Stimulated activated naive CD8-positive, alpha-beta T cell treated with anti-CD3 and anti-CD28 coated beads, Interleukin-15, Interleukin-2, amounts not matched to agents 100 U/mL and 50 U/mL, for 24 hours (primary cell): ENCODE measurements at places on chromosomes 2 and 18.

DNA sequence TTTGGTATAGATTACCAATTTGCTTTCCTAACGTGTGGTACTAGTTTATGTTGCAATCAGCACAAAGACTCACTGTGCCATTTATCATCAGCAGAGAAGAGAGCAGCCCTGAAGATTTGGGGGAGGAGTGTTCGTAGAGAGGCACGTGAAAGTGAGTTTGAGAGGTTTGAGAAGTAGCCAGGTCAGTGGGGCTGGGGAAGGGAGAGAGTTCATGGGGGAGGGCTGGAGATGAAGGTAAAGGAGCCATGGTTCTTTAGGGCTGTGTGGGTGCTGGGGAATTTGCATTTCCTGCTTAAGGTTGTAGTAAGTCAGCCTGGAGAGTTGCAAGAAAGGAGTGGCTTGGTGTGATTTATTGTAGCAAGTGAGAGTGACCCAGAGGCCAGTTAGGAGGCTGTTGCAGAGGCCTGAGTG, 172.1 kb downstream of the NEDD4L start:
- DNase-seq: no peak

DNA sequence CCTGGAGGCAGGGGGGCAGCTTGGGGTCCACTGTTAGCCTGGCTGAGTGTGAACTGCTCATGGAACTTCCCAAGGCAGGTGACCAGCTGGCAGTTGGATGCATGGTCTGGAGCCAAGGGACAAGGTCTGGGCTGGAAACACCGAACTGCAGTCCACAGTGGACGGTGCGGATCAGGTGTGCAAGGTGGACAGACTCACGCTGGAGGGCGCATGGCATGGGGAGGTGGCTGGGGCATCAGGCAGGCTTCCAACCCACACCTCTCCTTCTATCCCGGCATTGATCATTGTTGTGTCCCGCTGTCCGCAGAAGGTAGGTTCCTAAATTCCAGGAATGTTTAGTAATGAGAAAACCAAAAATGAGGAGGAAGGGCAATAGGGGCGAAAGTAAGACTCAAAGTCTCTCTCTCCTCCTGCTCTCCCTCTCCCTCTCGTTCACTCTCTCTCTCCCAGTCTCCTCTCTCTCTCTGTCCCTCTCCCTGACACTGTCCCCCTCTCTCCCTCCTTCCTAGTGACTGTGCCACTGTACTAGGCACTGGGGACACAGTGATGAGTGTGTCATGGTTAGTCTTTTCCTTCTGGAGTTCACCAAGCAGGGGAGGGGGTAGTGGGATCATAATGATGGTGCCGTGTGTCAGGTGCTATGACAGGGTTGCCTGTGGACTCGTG, 30.3 kb upstream of the LPIN1 start:
- no peak for DNase-seq

DNA sequence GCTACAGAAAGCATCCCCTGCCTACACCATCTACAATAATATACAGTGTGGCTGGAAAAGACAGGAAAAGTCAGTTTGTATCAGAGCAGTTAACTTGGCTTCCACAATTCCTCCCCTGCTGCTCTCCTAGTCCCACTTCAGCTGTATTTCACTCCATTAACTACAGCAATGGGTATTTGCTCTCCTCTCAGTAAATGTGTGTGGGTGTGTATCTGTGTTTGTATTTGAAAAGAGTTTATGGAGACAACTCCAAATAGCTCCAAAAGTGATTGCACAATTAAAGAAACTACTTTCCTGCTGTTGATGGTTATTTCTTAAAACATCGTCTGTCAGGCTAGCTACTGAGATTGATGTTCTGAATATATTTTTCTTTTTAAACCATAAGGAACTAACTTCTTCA, 333.7 kb upstream of the FIGN start:
- no peak for DNase-seq

DNA sequence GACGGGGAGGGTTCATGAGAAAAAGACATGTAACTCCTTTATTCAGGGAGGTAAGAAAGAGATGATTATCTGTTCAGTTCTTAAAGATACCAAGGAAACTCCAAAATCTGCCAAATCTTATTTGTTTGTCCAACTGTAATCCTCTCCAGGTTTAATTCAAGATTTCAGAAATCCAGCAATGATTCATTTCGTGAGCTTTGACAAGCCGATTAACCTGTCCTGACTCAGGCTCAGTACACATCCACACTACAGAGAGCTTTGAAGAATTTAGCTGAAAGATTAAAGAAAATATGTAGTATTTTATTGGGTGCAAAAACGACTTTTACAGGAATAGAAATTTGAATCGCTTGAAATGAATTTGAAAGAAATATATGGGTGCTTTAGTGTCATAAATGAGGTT, 1.1 kb downstream of the SPAG16 start:
- DNase-seq: no peak

DNA sequence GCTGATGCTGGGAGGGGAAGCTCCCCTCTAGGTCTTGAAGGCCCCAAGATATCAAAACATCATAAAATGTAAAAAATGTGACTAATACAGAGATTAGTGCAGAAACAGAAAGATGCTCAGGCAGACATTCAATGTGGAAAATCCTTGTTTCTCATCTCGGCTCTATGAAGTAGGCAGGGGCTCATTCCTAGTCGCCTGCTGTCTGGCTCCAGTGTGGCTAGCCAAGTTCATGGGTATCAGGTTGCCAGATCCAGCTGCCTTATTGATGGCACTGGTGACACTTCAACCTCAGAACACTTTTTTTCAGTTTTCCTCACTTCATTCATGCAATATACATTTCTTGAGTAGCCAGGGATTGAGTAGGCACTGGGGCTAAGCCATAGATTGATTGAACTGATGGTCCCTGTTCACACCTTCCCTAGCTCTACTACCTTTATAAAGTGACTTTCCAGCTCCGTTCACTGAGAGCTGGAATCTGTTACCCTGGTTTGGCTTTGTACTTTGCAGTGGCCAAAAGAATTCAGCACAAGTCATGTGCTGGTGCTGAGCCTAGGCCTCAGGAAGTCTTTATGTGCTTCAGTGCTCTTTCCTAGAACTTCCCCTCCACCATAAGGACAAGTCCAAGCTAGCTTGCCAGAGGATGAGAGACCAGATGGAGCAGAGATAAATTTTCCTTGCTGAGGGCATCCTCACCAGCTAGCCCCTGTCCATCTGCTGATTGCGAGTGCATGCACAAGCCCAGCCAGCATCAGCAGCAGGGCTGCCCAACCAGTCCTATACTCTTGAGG, 373.6 kb upstream of the ST6GAL2 start:
- no peak for DNase-seq

DNA sequence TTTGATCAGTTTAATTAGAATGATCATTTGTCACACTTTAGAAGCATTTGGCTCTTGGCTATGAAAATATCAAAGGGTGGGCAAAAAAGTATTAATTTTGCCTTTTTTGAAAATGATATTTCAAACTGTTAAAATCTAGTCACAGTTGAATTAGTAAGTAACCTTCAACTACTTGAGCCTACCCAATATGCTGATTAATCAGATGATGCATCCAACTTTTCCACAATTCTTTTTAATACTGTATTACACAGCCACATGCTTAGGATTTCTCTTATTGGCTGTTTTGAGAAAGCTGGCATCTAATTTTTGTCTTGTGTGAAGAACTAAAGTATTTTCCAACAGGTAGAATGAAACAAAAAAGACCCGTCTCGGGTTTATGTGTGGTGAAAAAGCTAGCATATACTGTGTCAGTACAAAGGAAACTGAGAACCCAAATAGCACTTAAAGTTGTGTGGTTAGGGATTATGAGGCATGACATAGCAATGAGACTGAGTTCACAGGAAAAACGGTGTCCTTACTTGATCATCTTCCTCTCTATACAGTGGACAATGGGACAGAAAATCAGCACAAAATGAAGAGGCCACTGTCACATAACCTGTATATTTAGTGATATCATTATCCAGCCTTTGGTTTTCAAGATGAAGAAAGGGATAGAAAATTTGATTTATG, 11.7 kb downstream of the OSBPL6 start:
- DNase-seq: no peak

DNA sequence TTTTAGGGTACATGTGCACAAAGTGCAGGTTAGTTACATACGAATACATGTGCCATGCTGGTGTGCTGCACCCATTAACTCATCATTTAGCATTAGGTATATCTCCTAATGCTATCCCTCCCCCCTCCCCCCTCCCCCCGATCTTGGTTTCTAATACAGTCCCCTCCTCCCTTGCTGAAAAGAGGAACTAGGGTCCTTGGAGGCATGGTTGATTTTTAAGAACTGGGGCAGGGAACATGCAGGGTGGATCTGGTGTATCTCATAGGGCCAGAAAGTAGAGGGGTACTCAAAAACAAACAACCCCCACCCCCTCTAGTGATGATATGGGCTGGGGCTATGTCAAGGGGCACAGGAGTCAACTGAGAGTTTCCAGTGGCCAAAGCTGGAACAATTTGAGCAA, 153.4 kb downstream of the UBR3 start:
- DNase-seq: no peak

GRCh38 chr2:216406826-216407225, 5.5 kb upstream of the SMARCAL1 start:
- no peak for DNase-seq

DNA sequence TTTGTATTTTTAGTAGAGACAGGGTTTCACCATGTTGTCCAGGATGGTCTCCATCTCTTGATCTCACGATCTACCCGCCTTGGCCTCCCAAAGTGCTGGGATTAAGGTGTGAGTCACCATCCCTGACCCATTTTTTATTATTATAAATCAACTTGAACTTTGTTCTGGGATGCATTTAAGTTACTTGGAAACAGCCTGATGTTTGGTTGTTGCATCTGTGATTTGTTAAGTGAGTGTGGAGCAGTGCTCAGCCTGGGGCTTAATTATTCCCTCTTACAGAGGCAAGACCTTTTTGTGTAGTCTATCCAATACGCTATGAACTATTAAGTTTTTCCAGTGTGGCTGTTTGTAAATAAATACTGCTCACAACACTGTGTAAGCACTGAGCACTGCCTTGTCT, 32.6 kb downstream of the MTA3 start:
- DNase-seq: no peak

- no peak for DNase-seq
Measured at GRCh38 chr2:116057538-116057937, 1615.1 kb downstream of the DPP10 start.

DNA sequence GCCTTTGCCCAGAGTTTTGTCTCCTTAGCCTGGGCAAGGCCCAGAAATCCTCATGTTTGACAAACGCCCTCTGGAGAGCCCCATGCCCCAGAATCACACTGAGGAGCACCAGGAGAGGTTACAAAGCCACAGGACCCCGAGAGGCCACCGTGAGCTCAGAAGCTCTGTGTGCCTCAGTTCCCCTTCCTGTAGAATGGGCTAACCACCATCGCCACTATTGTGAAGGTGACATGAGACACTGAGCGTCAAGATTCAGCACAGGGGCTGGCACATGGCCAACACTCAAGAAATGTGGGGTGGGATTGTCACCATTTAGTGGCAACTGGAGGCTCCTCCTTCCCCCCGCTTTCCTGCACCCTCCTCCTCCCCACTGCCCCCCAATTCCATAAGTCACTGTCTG, 1.2 kb upstream of the NMUR1 start:
- DNase-seq: no peak

GRCh38 chr2:111712940-111713515, 171.0 kb downstream of the ANAPC1 start:
- DNase-seq: no peak

DNA sequence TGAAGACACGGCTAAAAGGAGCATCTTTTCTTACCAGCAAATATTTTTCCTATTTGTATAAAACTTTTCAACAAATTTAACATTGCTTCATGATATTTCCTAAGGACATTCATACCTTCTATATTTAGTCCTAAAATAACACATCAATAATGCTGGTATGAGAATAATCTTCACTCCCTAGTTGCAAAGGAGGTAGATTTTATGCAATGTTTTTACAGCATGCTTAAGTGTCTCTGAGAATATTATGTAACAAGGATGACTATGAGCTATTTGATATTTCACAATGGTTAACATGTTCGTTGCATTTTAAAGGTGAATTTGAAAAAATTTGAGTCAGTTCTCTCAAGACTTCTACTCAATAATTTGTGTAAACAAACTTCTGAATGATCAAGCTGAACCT, 506.7 kb downstream of the NUP35 start:
- DNase-seq: no peak

GRCh38 chr2:201441409-201441808, 9.8 kb downstream of the TRAK2 start:
- no peak for DNase-seq

DNA sequence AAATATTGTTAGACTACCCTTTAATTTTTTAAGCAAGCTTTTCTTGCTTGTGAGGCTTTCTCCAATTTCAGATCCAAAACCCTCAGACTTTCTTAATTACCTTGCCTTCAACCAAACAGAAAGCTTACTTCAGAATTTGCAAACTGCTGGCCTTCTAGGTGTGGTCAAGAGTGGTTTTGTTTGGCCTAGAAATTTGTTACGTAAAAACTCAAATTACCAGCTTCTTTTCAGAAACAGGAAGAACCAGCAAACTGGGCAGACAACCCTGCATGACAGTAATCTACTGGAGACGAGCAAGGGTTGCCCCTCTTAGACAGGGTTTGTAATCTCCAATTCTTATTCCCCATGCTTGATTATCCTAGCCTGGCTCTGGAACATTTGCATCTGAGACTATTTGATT, 27.1 kb downstream of the SRBD1 start:
- no peak for DNase-seq

- DNase-seq: no peak
Measured at GRCh38 chr18:10322004-10322403, 132.4 kb upstream of the APCDD1 start.

GRCh38 chr2:16094811-16095210, 154.5 kb downstream of the MYCN start:
- no peak for DNase-seq

- no peak for DNase-seq
Measured at GRCh38 chr18:55064760-55065159, 105.5 kb upstream of the CCDC68 start.

GRCh38 chr2:235603659-235604058, 109.8 kb downstream of the AGAP1 start:
- no peak for DNase-seq

GRCh38 chr2:215751200-215751910, 262.0 kb downstream of the MREG start:
- DNase-seq: no peak

- DNase-seq: no peak
Measured at GRCh38 chr2:1991126-1991525, 246.8 kb upstream of the PXDN start.

GRCh38 chr2:181660181-181660580, 3.3 kb upstream of the CERKL start:
- no peak for DNase-seq

- DNase-seq: no peak
Measured at GRCh38 chr18:47585136-47585535, 333.7 kb upstream of the SKOR2 start.

DNA sequence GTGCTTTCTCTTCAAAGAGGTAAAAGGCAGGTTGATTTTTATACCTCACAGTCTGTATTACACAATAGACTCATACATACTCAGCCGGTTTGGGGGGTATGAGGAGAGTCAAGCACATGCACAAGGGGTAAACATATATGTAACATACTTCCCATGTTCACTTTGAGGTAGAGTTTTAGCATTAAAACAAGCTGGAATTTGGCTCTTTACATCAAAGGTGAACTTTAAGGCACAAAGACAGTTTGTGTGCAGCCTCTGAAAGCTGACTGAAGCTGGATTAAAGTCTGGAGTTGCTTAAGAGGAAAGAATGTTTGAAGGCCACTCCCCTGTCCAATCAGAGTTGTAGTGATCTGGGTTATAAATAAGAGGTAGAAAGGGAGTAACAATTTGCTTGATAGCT, 282.0 kb downstream of the DPP10 start:
- no peak for DNase-seq

- DNase-seq: no peak
Measured at GRCh38 chr2:48332286-48332685, 197.7 kb upstream of the STON1 start.

GRCh38 chr18:6449213-6449612, 34.5 kb upstream of the L3MBTL4 start:
- DNase-seq: no peak

GRCh38 chr2:179270689-179271088, 6.1 kb upstream of the SESTD1 start:
- no peak for DNase-seq
